T-helper 1 cell (primary cell): ENCODE measurements at places on chromosomes 4 and X.

GRCh38 chr4:17765514-17766286, 15.7 kb downstream of the FAM184B start:
- DNase-seq, result no peak

DNA sequence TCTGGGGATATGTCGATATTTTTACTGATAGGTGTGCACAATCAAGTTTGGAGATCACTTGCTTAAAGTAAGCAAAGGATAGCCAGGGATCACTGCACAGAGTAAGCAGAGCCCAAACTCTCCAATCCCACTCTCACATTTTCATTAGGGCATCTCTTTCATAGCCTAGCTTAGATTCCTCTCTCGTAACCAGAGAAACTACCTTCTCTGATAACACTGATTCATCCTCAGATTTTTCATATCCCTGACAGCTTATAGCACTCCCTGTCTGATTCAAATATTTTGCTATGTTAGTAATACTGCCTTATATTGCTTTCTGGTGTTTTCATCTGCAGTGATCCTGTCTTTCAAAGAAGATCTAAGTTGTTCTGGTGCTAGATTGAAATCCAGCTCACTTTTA, 123.7 kb downstream of the CBLL2 start:
- DNase-seq, result no peak

GRCh38 chrX:117969782-117970181, 146.8 kb downstream of the KLHL13 start:
- DNase-seq, result no peak

GRCh38 chr4:61468024-61468720, 268.0 kb downstream of the ADGRL3 start:
- no peak for DNase-seq

DNA sequence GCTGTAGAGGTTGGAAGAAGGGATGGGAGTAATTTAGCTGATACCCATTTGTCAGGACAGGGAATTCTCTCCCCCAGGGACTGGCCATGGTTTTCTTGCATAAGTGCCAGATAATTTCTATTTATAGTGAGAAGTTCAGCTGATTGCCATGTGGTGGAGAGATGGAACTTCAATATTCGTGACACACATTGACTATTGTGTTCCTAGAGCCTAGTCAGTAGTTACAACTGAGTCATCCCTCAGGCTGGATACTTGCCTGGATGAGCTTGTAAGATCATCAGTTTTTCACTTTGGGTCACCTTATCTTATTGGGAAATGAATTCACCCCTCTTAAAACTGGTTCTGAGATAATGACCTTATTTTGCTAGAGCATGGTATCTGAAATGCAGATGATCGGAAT, 32.2 kb downstream of the CFAP299 start:
- no peak for DNase-seq

GRCh38 chr4:80017125-80017854, 55.7 kb downstream of the ANTXR2 start:
- no peak for DNase-seq

DNA sequence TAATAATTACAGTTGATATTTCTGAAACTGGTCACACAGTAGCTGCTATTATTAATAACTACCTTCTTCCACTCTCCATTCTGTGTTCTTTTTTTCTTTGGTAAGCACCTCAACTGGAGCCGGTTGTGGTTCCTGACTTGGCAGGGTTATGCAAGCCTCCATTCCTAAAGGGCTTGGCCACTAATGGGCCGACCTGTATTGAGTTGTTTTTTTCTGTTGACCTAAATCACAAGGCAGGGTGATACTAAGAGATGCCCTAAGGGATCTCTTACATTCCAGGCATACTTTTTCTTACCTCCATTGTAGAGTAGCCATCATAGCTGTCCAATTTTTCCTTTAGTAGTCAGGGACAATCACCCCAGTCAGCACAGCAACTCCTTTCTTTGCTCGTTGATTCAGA, 1295.8 kb upstream of the ADGRL3 start:
- DNase-seq, result no peak

DNA sequence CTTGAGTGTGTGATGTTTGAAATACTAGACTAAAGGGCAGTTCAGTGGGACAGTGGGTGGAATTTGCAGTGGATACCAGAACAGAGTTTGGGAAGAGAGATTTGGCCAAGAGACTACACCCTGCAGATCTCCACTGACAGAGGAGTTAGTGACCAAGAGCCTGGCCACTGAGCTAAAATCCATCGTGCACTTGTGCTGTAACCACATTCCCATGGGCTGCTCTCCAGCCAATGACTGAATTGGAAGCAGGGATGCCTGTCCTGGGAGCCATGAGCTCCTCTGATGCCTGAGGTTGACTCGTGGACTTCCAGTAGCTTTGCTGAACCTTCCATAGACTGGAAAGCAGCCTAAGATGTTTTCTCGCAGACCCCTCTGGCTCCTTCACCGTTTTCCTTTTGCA, 296.1 kb downstream of the TRIML1 start:
- DNase-seq, result no peak

GRCh38 chrX:123648028-123648810, 84.6 kb downstream of the THOC2 start:
- no peak for DNase-seq

- DNase-seq, result no peak
Measured at GRCh38 chr4:41029098-41029497, 185.2 kb downstream of the APBB2 start.

- DNase-seq, result no peak
Measured at GRCh38 chr4:173130687-173131086, 37.9 kb upstream of the GALNT7 start.
